ENCODE measurements at places on chromosomes 11 and 22.

DNA sequence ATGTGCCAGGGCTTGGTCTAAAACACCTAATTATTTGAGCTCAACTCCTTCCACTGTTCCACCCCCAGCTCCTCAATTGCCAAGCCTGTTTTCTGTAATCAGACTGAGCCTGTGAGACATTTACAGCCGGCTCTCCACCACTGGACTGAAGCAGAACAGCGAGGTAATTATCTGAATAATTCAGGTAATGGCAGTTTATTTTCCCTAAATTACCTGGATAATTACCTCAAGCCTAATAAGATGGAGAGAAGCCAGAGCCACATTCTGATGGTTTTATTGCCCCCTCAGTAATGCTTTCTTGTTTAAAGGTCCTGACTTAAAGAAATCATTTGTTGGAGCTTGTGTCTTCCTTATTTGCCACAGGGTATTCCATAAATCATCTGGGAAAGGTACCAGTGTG, 64.2 kb downstream of the FZD4 start:
- no peak for DNase-seq

GRCh38 chr11:93017821-93018690, 48.6 kb downstream of the MTNR1B start:
- no peak for DNase-seq

DNA sequence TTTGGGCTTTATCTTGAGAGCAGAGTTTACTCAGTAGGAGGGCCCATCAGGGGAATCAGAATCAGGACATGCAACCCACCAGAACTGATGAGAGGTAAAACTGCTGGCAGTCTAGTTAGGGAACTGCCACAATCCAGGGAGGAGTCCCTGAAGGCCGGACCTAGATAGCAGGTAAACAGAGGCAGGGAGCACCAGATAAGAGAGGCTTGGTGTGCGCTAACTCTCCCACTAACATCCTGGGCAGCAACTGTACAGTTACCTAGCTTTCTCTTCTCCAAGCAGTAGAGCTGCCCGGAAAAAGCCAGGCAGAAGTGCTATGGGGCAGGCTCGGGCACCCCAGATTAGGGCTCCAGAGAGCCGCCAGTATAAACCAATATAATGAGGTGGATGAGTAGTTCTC, 865 bp upstream of the AMOTL1 start:
- no peak for DNase-seq

GRCh38 chr11:94017446-94017845, 3.7 kb upstream of the HEPHL1 start:
- DNase-seq, result no peak

DNA sequence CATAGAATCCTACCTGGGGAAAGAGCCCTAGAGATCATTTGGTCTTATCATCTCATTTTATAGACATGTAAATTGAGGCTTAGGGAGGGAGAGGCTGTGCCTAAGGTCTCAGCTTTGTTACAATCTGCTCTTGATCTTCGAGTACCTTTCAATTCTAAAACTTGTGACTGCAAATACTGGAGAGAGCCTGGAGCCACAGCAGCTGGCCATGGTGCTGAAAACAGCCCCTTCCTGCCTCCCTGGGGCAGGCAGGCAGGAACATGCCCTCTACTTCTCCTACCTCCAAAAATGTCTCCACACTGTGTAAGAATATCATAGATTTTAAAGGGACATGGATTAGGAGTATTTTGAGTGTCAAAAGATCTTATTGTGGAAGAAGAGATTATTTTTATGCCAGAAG, 52.2 kb downstream of the C22orf42 start:
- DNase-seq, result no peak

Data from left cardiac atrium (tissue), 4 donors.